Foreskin keratinocyte (primary cell): ENCODE measurements at places on chromosomes 16 and 17. TPM values are rescaled to one million over a fixed set of nuclear protein-coding genes. Genes with fewer than 3 reads are reported as not detected.

The NPW gene
- 0.60 and 0.78 TPM in 2 replicates for total RNA-seq

The MYO18A gene
- total RNA-seq: 56.2 and 67.4 TPM in 2 replicates

The TPSD1 gene
- total RNA-seq: not detected in 2 replicates

The ATP1B2 gene
- total RNA-seq: not detected in 2 replicates

The HS3ST3B1 gene
- total RNA-seq: 1.8 and 2.1 TPM in 2 replicates

The CES2 gene
- 33.5 and 34.0 TPM in 2 replicates for total RNA-seq

The TBC1D3H gene
- total RNA-seq: not detected in 2 replicates

The CDRT15L2 gene
- not detected in 2 replicates for total RNA-seq

The DLX3 gene
- total RNA-seq: 1.2 and 1.3 TPM in 2 replicates

The GNAO1 gene
- total RNA-seq: 0.07 and 0.24 TPM in 2 replicates

The KRT34 gene
- total RNA-seq: 11.8 and 20.8 TPM in 2 replicates

The HCRT gene
- not detected in 2 replicates for total RNA-seq

The LITAFD gene
- not detected in 2 replicates for total RNA-seq
